ENCODE measurements at places on chromosomes 12 and 14. TPM values are rescaled to one million over a fixed set of nuclear protein-coding genes. Genes with fewer than 3 reads are reported as not detected.

- no peak overlapping the region for H3K27ac ChIP-seq
- DNase-seq, result no peak
- H3K4me3 ChIP-seq, result no peak overlapping the region
- H3K4me1 ChIP-seq, result peaks cover 10% of the 10 kb centered on the region
- H3K27me3 ChIP-seq, result no peaks in the 10 kb centered on the region
Measured at GRCh38 chr12:76195920-76196319, 111.4 kb upstream of the NAP1L1 start.

GRCh38 chr12:40104461-40105264 is 1.2 kb downstream of the SLC2A13 start:
- peaks cover 2% of the 10 kb centered on the region for H3K36me3 ChIP-seq
- DNase-seq, result peak; percentile 23
- peaks cover 11% of the 10 kb centered on the region for H3K27me3 ChIP-seq
- peaks cover 32% of the 10 kb centered on the region for H3K4me1 ChIP-seq

GRCh38 chr12:88993651-88994050 is 358.6 kb downstream of the DUSP6 start:
- DNase-seq, result no peak
- no peak overlapping the region for H3K27ac ChIP-seq
- H3K4me1 ChIP-seq, result no peaks in the 10 kb centered on the region
- no peaks in the 10 kb centered on the region for H3K36me3 ChIP-seq
- no peak overlapping the region for H3K4me3 ChIP-seq

DNA sequence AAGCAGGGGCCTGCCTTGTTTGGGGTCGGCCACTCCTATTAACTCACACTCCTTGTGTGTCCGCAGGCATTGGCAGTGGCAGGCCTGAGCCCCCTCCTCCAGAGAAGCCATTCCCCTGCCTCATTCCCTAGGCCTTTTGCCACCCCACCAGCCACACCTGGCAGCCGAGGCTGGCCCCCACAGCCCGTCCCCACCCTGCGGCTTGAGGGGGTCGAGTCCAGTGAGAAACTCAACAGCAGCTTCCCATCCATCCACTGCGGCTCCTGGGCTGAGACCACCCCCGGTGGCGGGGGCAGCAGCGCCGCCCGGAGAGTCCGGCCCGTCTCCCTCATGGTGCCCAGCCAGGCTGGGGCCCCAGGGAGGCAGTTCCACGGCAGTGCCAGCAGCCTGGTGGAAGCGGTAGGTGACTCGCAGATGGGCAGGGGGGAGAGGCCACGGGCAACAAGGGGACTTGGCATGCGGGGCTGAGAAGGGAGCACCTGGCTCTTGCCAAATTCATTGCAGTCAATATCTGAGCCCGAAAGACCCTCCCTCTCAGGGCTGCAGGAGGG is 106.3 kb upstream of the FKBP4 start:
- no peak overlapping the region for H3K27ac ChIP-seq
- no peak for DNase-seq
- H3K4me1 ChIP-seq, result peaks cover 42% of the 10 kb centered on the region
- peaks cover 4% of the 10 kb centered on the region for H3K36me3 ChIP-seq
- H3K4me3 ChIP-seq, result no peak overlapping the region

- no peak for DNase-seq
- H3K36me3 ChIP-seq, result no peaks in the 10 kb centered on the region
- no peak overlapping the region for H3K4me3 ChIP-seq
- no peak overlapping the region for H3K27ac ChIP-seq
Measured at GRCh38 chr12:78118036-78118435, 287.3 kb downstream of the NAV3 start.

CYP46A1 gene
- total RNA-seq, result not detected

KRT3 gene
- not detected for total RNA-seq

KLRD1 gene
- 8.8 TPM for total RNA-seq

All from activated CD8-positive, alpha-beta T cell treated with anti-CD3 and anti-CD28 coated beads, Interleukin-2, amount 10 ng/mL, durations not matched to agents 7 days and 5 days (primary cell).